ENCODE measurements at places on chromosomes 16 and 17.

- no peak for DNase-seq
These were observed 36.9 kb upstream of the ATP2A3 start for GRCh38 chr17:4001048-4001590.

DNA sequence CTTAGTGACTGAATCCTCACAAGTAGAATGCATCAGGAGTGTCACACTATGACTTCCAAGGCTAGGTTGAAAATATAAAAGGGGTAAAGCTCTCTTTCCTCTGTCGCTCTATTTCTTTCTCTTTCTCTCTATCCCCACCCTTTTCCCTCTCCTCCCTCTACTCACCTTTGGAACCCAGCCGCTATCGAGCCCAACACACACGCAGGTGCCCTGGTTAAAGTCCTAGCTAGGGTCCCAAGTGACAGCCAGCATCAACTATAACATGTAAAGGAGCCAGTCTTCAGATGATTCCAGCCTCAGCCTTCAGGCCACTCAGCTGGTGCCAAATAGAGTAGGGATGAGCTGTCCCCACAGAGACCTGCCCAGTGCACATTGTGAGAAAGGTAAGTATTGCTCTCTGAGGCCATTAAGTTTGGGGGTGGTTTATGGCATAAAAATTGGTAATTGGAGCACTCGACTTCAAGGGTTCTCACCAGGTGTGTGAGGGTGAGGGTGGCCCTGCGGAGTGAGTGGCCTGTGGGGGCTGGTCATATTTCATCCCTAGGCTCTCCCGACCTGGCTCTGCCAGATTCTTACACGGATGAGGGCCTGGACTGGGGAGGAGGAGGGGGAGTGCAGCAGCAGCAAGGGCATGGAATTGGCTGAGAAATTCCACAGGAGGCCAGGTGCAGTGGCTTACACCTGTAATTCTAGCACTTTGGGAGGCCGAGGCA lies 14.9 kb upstream of the C16orf54 start:
- DNase-seq = no peak

DNA sequence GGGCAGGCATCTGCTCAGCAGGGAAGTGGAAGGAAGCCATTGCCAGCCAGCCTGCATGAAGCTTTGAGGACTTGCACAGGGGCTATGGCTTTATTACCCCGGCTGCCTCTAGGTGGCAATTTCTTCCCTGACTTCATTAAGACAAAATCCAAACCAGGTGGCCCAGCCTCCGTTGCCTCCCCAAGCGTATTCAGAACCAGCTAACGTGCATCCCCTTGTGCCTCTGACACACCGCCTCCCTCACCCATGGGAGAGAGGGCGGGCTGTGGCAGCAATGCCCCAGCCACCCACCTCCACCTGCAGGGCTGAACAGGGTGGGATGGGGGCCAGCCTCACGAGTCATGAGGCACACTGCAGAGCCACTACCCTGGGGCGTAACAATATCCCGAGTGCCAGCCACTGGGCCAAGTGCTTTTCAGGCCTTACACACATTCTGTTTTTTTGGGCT lies 6.8 kb downstream of the KIFC3 start:
- DNase-seq = no peak

GRCh38 chr17:2058586-2059546 lies 4.0 kb downstream of the HIC1 start:
- DNase-seq = no peak

DNA sequence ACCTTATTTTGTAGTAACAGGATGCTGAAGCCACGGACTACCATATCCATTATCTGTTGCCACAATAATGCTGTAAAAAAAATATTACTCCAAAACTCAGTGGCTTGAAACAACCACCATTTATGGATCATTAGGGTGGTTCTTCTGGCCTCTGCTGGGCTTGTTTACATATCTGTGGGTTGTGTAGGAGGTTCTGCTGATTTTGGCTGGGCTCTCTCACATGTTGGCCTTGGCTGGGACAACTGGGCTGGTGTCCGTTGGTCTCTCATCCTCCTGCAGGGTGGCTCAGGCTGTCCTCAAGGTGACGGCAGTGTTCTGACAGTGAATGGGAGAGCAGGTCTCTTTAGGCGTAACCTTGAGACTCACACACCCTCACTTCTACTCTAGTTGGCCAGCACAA lies 76.0 kb downstream of the GPR139 start:
- no peak for DNase-seq

- DNase-seq = no peak
These were observed 69.2 kb upstream of the WSB1 start for GRCh38 chr17:27224526-27225315.

GRCh38 chr17:63925615-63926014 lies 6.5 kb downstream of the CD79B start:
- DNase-seq = no peak

DNA sequence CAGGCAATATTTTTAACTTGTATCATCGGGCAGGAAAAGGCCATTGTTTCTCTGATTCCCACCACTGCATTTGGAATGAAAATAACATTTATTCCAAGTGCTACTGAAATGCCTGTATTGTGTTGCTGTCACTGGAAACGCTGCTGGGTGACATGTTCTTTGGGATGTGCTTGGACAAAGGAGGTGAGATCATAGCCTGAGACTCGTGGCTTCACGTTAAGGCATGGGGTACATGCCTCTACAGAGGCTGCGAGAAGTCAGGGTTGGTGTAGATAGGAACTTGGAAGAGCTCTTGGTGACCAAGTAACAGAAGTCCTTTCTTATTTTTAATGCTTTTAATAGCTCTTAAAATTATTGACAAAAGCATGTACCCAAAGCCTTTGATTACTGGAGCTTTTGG lies 58.8 kb upstream of the MAF start:
- no peak for DNase-seq

DNA sequence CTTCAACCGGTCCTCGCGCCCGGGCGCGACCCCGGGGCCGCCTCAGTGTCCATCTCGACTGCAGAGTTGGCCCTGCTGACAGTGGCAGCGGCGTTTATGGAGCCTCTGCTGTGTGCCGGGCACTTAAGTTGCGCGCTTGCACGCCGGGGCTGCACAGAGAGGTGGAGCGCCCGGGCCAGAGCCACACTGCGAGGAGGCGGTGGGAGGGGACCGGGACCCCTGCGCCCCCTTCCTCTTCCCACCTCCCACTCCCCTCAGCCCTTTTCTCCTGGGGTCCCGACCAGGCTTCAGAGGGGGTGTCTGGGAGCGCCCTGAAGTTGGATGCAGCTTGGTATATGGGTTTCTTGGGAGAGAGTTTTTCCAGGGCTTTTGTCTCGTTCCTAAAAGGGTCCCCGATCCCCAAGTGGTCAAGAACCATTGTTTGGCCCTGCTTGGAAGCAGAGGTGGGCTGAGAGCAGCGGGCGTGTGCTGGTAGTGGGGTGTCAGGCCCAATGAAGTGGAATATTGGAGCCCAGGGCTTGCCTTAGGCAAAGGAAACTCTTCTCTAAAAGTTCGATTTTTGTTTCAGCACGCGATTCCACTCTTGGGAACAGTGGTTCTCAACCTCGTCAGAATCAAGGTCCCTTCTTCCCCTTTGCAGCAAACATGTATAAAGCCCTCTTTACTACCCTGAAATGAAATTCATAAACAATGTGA lies 605 bp downstream of the MRTFB start:
- DNase-seq = no peak

DNA sequence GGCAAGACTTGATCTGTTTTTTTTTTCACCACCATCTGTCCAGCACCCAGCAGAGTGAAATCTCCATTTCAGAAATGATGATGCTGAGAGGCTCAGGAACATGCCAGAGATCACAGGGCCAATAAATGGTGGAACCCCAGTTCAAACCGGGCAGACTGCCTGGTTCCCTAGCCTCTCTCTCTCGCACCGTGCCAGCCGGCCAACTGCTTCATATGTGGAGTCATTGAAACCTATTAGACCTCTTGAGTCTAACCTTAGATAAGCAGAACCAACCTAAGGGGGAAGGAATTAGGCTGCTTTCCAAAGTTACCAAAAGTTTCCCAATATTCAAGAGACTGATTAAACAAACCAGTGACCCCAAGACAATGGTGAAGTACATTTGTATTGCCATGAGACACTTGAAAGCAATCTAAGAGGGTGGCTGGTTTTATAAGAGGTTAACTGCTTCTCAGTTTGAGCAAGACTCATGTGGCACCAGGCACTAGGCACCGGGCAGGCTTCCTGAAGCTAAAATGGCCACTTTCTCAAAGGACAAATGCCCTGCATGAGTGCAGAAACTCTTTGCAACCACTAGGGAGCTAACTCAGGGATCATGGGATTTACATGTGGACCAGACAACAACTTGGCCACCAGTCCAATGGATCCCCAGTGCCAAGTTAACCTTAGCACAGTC lies 18.4 kb downstream of the TOX3 start:
- no peak for DNase-seq

- no peak for DNase-seq
These were observed 4.8 kb downstream of the ARRB2 start for GRCh38 chr17:4715063-4715744.

DNA sequence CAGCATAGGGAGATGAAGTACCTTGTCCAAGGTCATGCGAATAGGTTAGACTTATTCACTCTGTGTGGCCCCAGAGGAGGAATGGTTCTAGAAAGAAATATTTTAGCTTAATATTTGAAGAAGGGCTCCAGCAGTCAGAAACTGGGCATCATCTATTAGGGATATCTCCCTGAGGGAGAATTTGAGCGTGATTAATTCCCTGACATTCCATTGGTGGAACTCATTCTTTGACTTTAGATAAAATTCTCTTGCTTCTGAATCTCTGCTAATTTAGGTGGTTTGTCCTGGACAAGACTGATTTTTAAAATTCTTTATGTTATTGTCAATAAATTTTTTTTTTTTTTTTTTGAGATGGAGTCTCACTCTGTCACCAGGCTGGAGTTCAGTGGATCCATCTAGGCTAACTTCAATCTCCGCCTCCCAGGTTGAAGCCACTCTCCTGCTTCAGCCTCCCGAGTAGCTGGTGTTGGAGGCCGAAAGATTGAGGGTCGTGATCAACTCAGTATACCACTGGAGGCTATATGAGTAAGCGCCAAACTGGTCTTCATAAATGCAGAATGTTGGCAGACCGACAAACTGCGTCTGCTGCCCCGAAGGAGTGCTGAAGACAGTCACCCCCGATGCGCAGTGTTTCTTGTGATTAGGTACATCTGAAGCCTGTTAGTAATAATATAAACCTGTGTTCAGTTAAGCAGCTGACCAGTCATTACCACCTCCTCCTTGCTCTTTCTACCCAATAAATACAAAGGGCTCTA lies 267.9 kb upstream of the HSBP1 start:
- DNase-seq = no peak

- DNase-seq = no peak
These were observed 163.7 kb upstream of the CHMP6 start for GRCh38 chr17:80827646-80828643.

DNA sequence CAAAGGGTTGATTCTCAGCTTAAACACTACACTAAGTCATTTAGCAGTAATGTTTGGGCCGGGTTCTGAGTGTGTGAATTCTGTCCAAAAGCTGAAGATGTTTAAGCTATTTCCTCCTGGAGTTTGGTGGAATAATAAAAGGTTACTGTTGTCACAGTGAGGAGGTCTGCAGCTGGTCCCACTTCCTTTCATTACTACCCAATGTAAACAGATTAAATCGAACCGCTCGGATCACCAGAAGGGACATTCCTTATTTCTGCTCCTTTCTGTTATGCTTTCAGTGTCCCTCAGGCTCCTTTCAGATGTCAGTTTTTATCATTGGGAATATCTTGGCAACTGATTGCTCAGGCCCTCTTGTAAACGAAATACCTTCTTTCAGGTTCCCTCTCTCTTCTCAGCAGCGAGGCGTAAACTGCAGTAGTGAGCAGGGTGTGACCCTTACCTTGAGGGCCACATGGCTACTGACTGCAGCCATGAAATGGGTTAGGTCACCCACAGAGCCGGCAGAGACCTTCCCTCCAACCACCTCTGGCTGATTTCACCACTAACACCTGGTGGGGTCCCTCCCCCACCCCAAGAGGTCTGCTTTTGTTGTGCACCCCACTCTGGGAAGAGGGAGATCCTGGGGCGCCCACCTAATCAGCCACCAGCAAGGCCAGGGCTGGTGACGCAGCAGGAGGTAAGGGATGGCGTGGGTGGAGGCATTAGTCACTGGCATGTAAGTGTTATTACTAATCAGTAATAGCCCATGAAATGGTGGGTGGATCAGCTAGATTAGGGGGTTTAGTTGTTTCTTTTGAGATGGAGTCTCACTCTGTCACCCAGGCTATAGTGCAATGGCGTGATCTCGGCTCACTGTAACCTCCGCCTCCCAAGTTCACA lies 117.6 kb downstream of the VPS53 start:
- peak; percentile 5 for DNase-seq

DNA sequence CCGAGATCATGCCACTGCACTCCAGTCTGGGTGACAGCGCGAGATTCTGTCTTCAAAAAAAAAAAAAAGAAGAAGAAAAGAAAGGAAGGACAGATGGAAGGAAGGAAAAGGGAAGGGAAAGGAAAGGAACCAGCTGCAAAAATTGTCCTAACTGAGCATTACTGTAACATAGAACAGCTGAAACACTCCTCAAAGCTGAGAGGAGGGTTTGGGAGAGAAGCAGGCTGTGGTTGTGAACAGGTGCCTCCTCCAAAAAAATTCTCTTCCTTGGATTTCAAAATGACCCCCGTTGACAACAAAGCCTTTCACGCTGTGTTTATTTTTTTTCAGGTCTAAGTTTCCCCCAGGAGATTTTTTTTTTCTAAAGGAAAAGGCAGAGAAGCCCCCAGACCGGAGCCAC lies 541.4 kb downstream of the WWOX start:
- DNase-seq = no peak

DNA sequence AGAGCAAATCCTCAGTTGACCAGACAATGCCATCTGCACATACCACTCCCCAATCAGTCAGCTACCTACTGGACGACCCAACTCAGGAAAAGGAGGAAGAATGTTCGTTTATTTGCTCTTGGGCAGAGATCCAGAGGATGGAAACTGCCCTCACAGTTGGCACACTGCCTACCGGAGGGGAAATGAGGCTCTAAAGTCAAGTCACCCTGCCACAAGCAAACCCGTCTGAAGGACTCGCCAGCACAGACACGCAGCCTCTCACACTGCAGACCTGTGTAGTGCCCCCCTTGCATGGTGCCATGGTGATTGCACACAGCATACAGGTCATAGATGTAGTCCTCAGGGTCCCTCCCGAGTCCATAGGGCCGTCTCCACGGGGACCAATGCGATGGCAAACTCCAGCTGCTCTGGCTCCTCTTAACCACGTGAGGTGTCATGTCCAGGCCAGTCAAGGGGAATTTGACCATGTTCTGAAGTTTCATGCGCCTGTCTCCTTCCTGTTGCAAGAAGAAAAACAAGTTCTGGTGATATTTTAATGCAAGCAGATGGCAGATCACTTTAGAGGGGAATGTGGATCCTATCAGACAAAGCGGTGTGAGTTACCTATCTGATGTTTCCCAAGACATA lies 69.5 kb downstream of the USP31 start:
- no peak for DNase-seq

GRCh38 chr16:66580605-66581209 lies 1.4 kb downstream of the CMTM2 start:
- DNase-seq = no peak

GRCh38 chr16:46618516-46618915 lies 2.7 kb downstream of the SHCBP1 start:
- no peak for DNase-seq

GRCh38 chr16:20826039-20826566 lies 19.8 kb downstream of the REXO5 start:
- no peak for DNase-seq

All from GM12864 (cell line).